Fibroblast of skin of scalp (primary cell): ENCODE measurements at places on chromosomes 5 and 9.
A peak's percentile ranks its signal among the peaks of the same experiment; 100 is the strongest.

GRCh38 chr9:38687389-38687842, 32.5 kb downstream of the FAM240B start:
- no peak for DNase-seq

GRCh38 chr5:38319491-38319890, 61.1 kb downstream of the EGFLAM start:
- no peak for DNase-seq

- no peak for DNase-seq
Measured at GRCh38 chr9:126454795-126455194, 128.2 kb downstream of the MVB12B start.

DNA sequence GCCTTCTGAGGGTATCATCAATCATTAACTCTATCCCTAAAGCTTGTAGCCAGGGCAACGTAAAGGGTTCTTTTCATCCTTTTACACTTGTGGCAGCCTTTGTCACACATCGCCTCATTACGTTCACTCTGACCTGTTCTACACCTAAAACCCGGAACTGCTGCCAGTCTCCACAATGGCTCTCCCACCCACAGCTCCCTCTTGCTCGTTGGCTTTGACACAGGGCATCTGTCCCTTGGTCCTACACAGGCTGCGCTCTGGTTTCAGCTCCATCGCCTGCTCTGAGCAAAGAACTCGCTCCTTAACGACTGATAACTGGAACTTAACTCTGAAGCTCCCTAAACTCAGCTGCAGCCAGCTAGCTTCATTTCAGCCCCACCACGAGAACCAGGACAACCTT, 112.8 kb upstream of the CTNND2 start:
- DNase-seq, result no peak

GRCh38 chr5:156815988-156816599, 34.0 kb upstream of the PPP1R2B start:
- peak; percentile 56 for DNase-seq

DNA sequence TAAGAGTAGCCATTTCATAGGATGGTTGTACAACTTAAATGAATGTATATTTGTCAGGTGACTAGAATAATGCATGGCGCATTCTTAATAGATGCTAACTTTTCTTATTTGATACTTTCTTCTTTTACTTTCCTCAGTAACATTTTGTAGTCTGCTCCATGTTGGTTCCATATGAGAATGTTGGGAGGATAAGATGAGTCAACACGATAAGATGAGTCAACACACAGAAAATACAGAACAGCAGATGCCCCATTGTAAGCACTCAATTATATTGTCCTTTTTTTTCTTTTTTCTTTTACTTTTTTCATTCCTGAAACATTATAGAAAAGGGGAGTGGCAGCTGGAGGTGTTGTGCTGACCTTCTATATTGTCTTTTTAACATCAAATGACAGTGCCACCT, 92.3 kb upstream of the SPATA31C2 start:
- DNase-seq, result no peak

GRCh38 chr5:54764102-54765090, 221.0 kb downstream of the ESM1 start:
- peak; percentile 72 for DNase-seq

GRCh38 chr9:95726756-95727155, 148.7 kb upstream of the ERCC6L2 start:
- peak; percentile 63 for DNase-seq

GRCh38 chr5:172713113-172713808, 57.7 kb downstream of the DUSP1 start:
- peak; percentile 37 for DNase-seq

DNA sequence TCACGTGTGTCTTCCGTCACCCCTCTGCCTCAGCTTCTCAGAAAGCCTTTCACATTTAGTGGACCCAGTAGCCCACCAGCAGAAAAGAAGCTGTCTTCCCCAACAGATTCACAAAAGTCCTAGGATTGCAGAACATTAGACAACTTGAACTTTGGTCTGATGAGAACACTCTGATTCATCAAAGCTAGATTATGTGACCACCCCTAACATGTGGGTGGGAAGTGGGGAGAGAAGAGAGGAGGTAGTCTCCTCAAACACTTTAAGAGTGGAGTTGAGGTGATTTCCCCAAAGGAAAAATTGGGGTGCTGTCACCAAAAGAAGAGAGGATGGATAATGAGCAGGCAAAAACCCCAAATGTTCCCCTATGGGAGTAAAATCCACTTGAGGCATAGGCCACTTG, 41.4 kb upstream of the SMIM23 start:
- DNase-seq, result no peak

- peak; percentile 75 for DNase-seq
Measured at GRCh38 chr5:43631182-43631910, 28.4 kb downstream of the NNT start.

- DNase-seq, result no peak
Measured at GRCh38 chr5:140224658-140225057, 49.7 kb downstream of the CYSTM1 start.

DNA sequence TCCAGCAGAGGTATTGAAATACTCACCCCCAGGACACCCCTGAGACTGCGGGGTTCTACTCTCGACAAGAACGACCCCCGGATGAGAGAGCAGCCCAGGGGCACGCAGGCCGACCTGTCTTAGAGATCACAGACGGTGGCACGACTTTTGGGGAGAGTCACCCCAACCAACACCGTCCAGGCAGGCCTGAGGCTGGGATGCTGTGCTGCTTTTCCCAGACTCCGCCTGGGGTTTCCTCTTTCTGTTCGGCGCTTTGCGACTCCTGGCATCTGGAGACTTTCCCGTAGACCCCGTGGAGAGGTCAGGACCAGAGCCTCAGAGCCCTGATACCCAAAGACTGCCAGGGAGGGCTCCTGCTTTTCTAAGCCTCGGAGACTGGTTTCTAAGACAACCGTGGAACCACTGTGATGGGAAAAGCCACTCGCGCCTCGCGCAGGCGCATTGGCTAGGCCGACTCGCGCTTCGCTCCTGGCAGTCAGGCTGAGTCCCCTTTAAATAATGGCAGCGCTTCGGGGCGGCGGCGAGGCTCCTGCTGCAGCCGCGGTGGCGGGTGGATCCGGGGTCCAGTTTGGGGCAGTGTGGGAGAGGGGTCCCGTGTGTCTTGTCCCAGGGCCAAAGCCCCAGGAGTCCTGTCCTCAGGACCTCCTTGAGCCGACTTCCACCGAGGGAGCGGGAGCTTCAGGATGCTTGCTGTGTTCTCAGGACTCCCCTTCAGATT, 484.0 kb downstream of the SPATA31A7 start:
- no peak for DNase-seq

DNA sequence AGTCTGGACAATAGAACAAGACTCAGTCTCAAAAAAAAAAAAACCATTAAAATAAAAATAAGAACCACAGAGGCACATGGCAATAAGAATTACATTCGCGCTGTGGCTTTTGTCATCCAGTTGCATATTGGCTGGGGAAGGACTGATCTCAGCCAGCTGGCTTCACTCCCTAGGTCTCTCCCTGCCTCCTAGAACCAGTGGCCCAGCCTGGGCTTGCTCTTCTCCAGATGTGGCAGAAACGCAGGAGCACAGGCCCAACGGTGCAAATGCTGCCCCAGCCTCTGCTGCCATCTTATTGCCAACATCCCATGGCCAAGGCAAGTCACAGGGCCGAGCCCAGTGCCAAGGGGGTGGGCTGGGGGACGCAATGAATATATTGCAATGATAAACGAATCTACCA, 37.0 kb downstream of the NKX2-5 start:
- DNase-seq, result no peak

GRCh38 chr9:75176037-75176436, 87.7 kb downstream of the OSTF1 start:
- no peak for DNase-seq

- DNase-seq, result peak; percentile 20
Measured at GRCh38 chr9:130607640-130608420, 28.5 kb downstream of the FUBP3 start.

- DNase-seq, result peak; percentile 54
Measured at GRCh38 chr9:10876333-10876732, 263.5 kb upstream of the PTPRD start.
